ENCODE measurements at places on chromosomes 5 and 9.
A peak's percentile ranks its signal among the peaks of the same experiment; 100 is the strongest.

DNA sequence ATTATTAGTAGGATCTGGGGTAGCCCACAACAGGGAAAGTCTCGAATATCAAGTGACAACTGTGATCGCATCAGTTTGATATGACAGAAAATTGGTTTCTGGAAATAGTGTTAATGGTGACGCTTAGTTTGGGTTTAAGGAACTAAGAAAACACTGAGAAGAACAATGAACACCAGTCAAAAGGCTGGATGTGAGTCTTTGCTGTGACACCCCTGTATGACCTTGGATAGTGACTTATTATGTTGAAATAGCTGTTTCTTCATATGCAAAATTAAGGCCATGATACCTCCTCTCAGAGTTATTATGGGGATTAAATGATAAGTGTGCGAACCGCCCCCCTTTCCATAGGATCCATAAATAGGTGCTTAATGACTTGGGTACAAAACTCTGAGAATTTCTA lies 926 bp downstream of the DNAJC25 start:
- peak; percentile 22 for DNase-seq
- no peaks in the 10 kb centered on the region for H3K36me3 ChIP-seq
- H3K4me3 ChIP-seq, result peak overlapping the region; percentile 88
- H3K4me1 ChIP-seq, result peaks cover 31% of the 10 kb centered on the region
- peak overlapping the region; percentile 73 for H3K27ac ChIP-seq

- peaks cover 23% of the 10 kb centered on the region for H3K27me3 ChIP-seq
- H3K4me3 ChIP-seq, result no peak overlapping the region
- peaks cover 7% of the 10 kb centered on the region for H3K4me1 ChIP-seq
- H3K36me3 ChIP-seq, result no peaks in the 10 kb centered on the region
These were observed 4.2 kb downstream of the C1QTNF2 start for GRCh38 chr5:160366230-160366629.

GRCh38 chr5:132474131-132474723 lies 16.3 kb downstream of the IRF1 start:
- no peak for DNase-seq
- peaks cover 9% of the 10 kb centered on the region for H3K4me1 ChIP-seq
- H3K4me3 ChIP-seq, result no peak overlapping the region
- H3K27me3 ChIP-seq, result no peaks in the 10 kb centered on the region
- H3K27ac ChIP-seq, result no peak overlapping the region

DNA sequence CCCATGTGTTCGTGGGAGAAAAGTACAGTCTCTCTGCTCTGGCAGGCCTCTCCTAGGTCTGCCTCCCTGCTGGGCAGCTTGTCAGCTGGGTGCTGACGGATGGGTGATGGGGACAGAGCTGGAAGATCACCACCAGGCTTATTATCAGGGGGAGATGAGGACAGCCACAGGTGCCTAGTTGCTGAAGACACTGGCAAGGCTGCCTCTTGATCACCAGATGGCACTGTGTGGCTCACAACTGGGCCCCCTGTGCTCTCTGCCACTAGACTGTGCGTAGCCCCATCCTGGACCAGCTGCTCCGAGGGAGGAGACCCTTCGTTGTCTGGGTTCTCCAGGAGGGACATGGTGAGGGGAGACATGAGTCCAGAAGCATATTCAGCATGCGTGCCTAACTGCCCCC lies 73.0 kb downstream of the KIF24 start:
- H3K4me3 ChIP-seq, result no peak overlapping the region
- no peak overlapping the region for H3K27ac ChIP-seq
- no peaks in the 10 kb centered on the region for H3K4me1 ChIP-seq
- H3K27me3 ChIP-seq, result no peaks in the 10 kb centered on the region
- H3K36me3 ChIP-seq, result no peaks in the 10 kb centered on the region

Data from endothelial cell of umbilical vein (primary cell).